ENCODE measurements at places on chromosomes 2 and 18. TPM values are rescaled to one million over a fixed set of nuclear protein-coding genes. Genes with fewer than 3 reads are reported as not detected.
A peak's percentile ranks its signal among the peaks of the same experiment; 100 is the strongest.

GRCh38 chr2:6922201-6922656, 5.0 kb downstream of the RNF144A start:
- DNase-seq, result peak; percentile 67

DNA sequence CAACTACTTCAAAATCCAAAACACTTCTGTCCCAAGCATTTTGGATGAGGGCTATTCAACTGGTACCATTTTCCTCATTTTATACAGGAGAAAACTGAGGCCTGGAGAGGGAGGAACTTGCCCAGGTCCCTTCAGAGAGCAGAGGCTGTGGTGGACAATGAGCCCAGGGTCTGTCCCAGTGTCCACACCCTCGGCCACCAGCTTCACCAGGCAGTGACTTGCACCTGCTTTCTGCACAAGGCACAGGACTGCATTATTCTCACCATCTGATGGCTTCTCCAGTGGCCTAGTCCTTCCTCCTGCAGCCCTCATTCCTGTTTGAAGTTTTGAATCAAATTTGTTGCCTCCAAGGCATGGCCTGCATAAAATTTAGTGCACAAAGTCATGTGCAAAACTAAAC, 53.3 kb downstream of the RNF144A start:
- no peak for DNase-seq

The CGREF1 gene
- 1.0 TPM for total RNA-seq

The MAIP1 gene
- 65.5 TPM for total RNA-seq
